Osteoblast (primary cell): ENCODE measurements at places on chromosomes 11 and 22.

- peak; percentile 80 for DNase-seq
Observed at GRCh38 chr11:69808667-69809086, 10.5 kb downstream of the FGF3 start.

DNA sequence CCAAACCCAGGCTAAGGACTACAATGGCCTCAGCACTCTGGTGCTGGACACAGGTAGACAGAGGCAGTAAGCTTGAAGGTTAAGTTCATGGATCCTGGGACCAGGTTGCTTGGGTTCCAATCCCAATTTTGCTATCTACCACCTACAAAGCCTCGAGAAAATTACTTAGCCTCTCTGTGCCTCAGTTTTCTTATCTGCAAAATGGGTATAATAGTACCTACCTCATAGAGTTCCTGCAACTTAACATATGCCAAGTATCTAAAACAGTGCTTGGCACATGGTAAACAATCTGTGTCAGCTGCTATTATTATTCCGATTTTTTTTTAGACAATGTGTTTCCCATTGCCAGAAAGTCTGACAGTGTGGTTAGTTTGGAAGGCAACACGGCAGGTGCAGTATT lies 37.5 kb downstream of the SYN3 start:
- DNase-seq = no peak

DNA sequence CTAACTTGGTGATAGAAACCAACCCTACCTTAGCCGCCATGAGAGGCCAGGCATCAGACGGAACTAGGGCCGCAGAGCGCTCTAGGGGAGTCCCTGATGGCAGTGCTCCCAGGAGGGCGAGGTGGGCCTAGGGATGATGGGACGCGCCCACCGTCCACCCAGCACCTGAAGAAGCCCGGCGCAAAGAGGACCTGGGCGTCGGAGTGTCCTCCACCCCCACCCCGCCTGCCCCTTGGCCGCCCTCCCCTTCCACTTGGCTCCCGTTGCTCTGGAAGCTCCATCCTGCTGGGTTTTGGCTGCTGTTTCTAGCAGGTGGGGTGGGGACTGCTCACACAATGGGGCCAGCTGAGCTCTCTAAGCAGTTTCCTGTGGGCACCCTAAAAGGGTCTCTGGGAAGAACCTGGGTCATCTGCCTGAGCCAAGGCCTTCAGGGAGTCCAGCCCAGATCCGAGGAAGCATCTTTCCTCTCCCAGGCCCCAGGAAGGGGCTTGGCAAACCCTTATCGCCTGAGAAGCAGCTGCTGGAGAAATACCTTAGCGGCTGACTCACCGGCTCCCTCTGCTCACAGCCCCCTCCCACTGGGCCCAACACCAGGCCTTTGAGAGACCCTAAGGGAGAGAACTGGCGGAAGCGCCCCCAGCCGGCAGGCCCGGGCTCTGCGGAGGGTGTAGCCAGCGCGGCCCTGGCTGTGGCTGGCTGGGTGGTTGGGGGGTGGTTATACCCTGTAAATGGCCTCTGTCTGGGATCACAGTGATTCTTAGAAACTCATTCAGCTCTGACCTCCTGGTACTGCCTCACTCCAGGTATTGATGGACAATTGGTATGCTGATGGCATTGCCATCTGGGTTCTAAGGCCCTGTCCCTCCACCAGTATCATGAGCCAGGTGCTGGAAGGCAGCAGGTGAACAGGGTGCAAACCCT lies 19.3 kb downstream of the CREB3L1 start:
- DNase-seq = peak; percentile 96

- DNase-seq = no peak
Observed at GRCh38 chr22:27820896-27821866, 19.6 kb upstream of the MN1 start.

GRCh38 chr11:8285796-8286195 lies 22.1 kb upstream of the LMO1 start:
- DNase-seq = no peak

DNA sequence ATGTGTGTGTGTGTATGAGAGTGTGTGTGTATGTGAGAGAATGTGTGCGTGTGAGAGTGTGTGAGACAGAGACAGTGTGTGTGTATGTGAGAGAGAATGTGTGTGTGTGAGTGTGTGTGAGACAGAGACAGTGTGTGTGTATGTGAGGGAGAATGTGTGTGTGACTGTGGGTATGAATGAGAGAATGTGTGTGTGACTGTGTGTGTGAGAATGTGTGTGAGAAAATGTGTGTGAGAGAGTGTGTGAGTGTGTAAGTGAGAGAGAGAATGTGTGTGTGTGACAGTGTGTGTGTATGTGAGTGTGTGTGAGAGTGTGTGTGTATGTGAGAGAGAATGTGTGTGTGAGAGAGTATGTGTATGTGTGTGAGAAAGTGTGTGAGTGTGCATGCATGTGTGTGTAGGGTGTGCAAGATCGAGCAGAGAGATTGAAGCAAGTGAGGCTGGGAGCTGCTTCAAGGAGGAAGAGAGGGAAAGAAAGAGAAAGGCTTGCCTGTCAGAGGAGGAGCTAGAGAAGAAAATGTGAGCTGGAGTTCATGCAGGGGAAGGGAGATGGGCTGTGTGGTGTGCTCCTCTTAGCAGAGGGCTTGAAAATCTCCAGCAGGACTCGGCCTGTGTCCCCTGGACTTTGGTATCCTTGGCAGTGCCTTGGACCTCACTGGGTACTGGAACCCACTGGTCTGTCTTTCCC lies 27.7 kb upstream of the TP53I11 start:
- DNase-seq = no peak

GRCh38 chr11:33015621-33016551 lies at the start of gene DEPDC7:
TSS of gene DEPDC7 (plus strand) at chr11:33015878. CDS start at chr11:33015956, 78 bp downstream.
- peak; percentile 97 for DNase-seq

- DNase-seq = peak; percentile 91
Observed at GRCh38 chr11:121473064-121473777, 20.5 kb upstream of the SORL1-AS1 start.

GRCh38 chr11:103887001-103887658 lies 149.3 kb upstream of the DDI1 start:
- no peak for DNase-seq

DNA sequence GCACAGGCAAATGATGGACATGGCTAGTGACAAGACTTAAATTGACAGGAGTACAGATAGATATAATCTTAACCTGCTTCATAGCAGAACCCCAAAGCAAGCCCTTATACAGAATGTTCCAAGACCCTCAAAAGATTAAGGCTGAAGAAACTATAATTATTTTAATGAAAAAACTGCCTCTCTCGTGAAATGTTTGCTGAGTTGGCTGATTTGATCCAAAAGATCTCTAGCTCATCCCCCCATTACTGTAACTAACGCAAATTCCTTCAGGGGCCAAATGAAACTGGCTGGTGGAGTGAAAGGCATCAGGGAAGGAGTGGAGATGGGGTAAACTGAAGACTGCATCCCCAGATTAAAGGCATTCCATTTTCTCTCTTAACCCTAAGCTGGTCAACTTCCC lies 19.3 kb downstream of the ALG9 start:
- DNase-seq = no peak

DNA sequence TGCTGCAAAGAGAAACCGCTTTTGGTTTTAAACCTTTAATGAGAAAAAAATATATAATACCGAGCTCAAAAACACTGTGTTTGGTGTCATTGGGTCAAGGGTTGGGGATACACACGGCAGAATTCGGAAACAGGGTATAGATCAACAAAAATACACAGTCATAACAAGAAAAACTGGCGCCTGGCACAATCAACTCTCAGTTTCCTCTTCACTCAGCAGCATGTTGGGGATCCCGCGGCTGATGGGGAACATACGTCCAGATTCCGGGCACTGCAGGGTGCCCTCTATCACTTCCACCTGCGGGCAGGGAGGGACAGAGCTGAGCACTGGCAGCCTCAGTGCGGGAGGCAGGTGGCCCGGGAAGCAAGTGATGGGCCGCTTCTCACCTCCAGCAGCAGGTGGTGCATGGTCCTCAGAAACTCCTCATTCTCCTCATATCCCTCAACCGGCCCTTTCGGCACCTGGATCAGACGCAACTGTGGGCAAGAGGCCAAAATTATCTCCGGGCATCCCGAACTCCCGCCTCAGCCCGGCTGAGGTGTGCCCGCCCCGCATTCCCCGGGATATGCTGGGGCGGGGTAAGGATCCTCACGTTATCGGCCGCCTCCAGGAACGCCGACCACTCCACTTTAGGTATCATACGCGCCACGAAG lies 561 bp downstream of the TRMT112 start:
- peak; percentile 73 for DNase-seq

- DNase-seq = peak; percentile 93
Observed at GRCh38 chr11:45843158-45843924, 3.9 kb upstream of the CRY2 start.

DNA sequence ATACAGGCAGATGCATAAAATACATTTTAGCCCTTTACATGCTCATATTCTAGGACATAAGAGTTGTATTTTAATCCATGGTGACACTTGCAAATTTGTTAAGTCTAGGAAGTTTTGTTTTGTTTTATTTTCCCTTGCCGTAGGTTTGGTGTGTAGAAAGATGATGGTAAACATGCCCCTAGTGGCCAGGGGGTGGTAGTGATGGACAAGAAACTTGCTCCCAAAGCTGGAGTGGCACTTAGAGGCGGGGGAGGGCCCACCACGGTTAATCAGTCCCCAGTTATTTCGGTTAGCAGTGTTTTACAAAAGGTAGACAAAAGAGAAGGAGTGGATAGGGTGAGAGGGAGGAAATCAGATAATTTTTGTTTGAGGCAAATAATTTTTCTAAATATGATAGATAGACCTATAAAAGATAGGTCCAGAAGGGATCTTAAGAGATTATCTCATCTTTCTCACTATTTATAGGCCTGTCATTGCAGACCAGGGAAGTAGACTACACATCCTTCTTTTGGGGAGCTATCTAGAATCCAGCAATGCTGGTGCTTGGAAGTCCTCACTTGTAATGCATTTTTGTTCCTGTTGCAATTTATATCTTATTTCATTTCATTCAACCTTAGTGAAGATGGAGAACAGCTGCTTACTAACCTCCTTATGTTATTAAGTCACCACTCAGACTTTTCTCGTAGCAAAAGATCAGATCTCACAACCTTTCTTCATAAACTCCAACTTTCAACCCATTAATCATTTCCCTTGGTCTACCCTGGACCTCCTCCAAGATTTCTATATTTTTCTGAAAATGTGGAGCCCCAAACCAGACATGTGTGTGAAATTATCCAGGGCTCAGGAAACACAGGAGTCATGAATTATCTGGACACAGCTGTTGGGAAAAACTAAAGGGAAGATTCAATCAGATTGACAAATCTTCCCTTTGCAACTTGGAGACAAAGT lies 5.9 kb upstream of the BDNF start:
- DNase-seq = peak; percentile 43

DNA sequence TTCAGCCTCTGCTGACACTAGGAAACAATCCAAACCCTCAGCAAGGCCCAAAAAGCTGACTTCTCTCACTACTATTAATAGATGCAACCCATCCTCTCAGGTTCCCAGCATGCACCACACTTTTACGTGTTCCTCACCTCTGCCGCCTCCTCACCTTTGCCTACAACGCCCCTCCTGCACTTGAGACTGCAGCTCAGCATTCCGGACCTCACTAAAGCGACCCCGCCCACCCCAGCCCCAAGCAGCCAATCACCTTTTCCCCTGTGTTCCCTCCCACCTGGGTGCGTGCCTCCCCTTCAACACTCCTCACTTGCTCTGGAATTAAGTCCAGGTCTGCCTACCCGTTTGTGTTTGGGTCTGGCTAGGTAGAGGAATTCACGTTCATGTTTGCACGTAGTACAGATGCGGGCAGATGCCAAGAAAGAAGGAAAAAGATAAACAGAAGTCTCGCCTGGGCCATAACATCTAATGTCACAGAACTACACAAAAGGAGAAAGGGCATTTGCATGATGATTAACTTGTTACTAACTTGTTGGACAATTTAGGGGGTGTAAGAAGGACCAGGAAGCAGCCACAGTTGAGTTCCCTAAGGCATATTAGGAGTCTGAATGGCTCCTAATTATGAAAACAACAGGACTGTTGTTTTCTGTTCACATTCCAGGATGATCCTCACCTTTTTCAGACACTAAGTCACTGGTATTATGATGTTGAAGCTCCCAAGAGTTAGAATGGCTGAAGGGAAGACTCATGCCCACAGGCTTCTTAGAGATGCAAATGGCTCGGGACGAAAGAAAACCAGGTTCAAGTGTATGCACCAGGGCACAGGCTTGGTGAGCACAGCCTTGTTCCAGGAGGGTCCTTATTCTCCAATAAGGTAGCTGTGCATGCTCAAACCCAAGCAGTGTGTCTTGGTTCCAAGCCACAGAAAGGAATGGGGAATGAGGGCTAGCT lies 102.2 kb downstream of the MICAL3 start:
- peak; percentile 75 for DNase-seq

GRCh38 chr11:38968951-38969350 lies 2370.9 kb upstream of the RAG2 start:
- no peak for DNase-seq

GRCh38 chr11:61138935-61139334 lies 22.3 kb downstream of the VPS37C start:
- peak; percentile 97 for DNase-seq
